Brain microvascular endothelial cell (primary cell): ENCODE measurements at places on chromosomes 5 and 9.

- peak; percentile 87 for DNase-seq
Measured at GRCh38 chr5:56011835-56012234, 17.1 kb upstream of the IL6ST start.

GRCh38 chr5:172748341-172748843, 22.6 kb downstream of the DUSP1 start:
- peak; percentile 89 for DNase-seq

GRCh38 chr5:88842784-88843183, 40.2 kb downstream of the MEF2C start:
- DNase-seq = no peak

GRCh38 chr5:62689599-62690368, 111.2 kb downstream of the LRRC70 start:
- DNase-seq = no peak

GRCh38 chr5:168219515-168220410, 71.7 kb upstream of the WWC1 start:
- peak; percentile 69 for DNase-seq

- peak; percentile 9 for DNase-seq
Measured at GRCh38 chr5:32642276-32643002, 57.1 kb downstream of the SUB1 start.

- DNase-seq = no peak
Measured at GRCh38 chr5:133075572-133076536, 24.0 kb downstream of the HSPA4 start.

DNA sequence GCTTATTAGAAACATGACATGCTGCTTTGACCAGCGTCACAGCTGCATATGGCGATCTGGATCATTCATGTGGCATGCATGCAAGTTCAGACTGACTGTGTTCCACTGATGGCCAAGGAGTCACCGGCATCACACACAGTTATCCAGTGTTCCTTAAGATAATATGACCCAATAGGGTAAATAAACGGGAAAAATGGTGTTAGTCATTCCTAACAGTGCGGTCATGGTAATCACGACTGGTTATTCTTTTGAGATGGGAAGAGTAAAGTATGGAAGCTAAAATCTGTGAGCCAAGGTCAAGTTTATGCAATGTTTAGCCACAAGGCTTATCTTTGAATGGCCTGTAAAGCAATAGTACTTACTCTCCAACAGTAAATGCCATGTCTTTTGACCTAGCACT, 29.3 kb upstream of the LVRN start:
- DNase-seq = peak; percentile 13
